ENCODE measurements at places on chromosomes 7 and 10. TPM values are rescaled to one million over a fixed set of nuclear protein-coding genes. Genes with fewer than 3 reads are reported as not detected.

GRCh38 chr7:83629117-83629880 is 19.6 kb downstream of the SEMA3E start:
- no peaks in the 10 kb centered on the region for H3K4me1 ChIP-seq
- H3K27ac ChIP-seq, result no peak overlapping the region
- no peaks in the 10 kb centered on the region for H3K36me3 ChIP-seq
- DNase-seq, result no peak

DNA sequence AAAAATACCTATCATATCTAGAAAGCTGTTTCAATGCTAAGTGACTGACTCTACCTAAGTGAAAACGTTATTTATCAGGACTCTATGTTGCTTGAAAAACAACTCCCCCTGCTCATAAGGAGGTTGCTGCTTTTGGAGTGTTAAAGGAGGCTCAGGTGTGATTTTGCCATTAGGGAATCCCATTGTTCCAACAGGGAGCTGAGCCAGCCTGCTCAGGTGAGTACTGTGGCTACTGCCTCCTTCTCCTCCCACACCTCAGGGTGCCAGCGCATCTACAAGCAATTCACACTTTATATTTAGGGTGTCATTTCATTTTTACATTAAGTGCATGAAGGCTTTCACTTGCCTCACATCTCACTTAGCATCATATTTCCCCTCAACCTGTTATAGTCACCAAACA is 84.7 kb downstream of the SEM1 start:
- DNase-seq, result no peak
- H3K27ac ChIP-seq, result no peak overlapping the region
- H3K4me1 ChIP-seq, result no peaks in the 10 kb centered on the region
- H3K4me3 ChIP-seq, result no peak overlapping the region

DNA sequence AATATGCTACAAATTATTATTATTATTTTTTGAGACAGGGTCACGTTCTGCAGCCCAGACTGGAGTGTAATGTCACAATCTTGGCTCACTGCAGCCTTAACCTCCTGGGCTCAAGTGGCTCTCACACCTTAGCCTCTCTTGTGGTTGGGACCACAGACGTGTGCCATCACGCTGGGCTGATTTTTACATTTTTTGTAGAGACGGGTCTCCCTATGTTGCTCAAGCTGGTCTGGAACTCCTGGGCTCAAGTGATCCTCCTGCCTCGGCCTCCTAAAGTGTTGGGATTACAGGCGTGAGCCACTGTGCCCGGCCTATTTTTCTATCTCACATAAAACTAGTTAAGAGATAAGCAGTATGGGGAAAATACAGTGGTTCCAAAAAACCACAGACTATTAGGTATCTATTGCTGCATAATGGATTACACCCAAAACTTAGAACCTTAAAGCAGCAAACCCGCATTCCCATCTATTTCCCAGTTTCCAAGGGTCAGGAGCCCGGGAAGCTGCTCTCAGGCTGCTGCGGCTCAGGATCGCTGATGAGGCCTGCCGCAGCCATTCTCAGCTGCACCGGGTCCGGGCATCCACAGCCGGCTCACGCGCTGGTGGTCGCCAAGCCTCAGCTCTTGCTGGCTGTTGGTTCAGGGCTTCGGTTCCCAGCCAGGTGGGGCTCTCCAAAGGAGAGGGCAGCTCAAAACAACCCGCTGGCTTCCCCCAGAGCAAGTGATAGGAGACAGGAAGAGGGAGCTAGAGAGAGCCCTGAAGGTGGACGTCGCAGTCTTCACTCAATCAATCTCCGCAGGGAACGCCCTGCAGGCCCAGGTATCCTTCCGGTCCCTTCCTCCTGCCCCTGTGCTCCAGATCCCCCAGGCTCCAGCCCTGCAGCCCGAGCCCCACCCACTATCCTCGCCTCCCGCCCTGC is 128.2 kb downstream of the UBE2H start:
- H3K27ac ChIP-seq, result peak overlapping the region; percentile 89
- H3K27me3 ChIP-seq, result no peaks in the 10 kb centered on the region
- peak; percentile 63 for DNase-seq
- H3K4me1 ChIP-seq, result peaks cover 19% of the 10 kb centered on the region
- H3K36me3 ChIP-seq, result no peaks in the 10 kb centered on the region

- no peaks in the 10 kb centered on the region for H3K36me3 ChIP-seq
- H3K27ac ChIP-seq, result no peak overlapping the region
- H3K4me1 ChIP-seq, result peaks cover 18% of the 10 kb centered on the region
- no peak overlapping the region for H3K4me3 ChIP-seq
These were observed 31.8 kb downstream of the CALML3 start for GRCh38 chr10:5556576-5556975.

Gene CPN1
- total RNA-seq, result not detected

DNA sequence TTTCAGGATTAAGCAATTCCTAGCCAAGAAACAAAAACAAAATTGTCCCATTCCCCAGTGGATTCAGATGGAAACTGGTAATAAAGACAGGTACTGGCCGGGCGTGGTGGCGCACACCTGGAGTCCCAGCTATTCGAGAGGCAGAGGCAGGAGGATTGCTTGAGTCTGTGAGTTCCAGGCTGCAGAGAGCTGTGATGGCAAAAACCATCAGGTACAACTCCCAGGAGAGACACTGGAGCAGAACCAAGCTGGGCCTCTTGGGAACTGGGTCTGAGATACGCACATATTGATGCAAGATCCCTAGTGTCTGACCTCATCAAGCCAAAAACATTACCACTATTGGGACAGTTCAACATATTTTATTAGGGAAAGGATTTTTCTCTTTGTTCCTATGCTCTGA is 84.0 kb upstream of the ANLN start:
- no peaks in the 10 kb centered on the region for H3K36me3 ChIP-seq
- H3K27ac ChIP-seq, result no peak overlapping the region
- H3K27me3 ChIP-seq, result no peaks in the 10 kb centered on the region

GRCh38 chr7:25876092-25876491 is 275.9 kb upstream of the NFE2L3 start:
- no peaks in the 10 kb centered on the region for H3K36me3 ChIP-seq
- peaks cover 57% of the 10 kb centered on the region for H3K27me3 ChIP-seq
- no peak overlapping the region for H3K4me3 ChIP-seq

Gene NODAL
- total RNA-seq, result not detected

Gene HTRA1
- not detected for total RNA-seq

DNA sequence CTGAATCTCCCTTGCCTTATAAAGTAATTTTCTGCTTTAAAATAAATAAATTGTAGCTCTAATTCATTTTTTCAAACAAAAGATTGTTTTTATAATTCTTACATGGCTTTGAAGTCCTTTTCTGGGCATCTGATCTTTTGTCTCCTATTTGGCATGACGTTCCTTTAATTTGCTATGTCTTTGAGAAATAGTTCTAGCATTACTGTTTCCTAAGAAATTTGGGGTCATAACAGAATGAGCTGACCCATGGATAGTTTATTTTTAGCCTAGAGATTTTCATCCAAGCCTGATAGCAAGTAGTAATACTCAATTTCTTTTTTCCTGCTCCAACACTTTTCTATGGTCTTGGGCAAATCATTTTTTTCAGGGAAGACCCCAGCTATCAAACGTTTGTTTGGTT is 31.4 kb downstream of the CCDC71L start:
- no peak overlapping the region for H3K4me3 ChIP-seq
- H3K27me3 ChIP-seq, result peaks cover 4% of the 10 kb centered on the region
- no peak for DNase-seq
- H3K4me1 ChIP-seq, result peaks cover 2% of the 10 kb centered on the region

DNA sequence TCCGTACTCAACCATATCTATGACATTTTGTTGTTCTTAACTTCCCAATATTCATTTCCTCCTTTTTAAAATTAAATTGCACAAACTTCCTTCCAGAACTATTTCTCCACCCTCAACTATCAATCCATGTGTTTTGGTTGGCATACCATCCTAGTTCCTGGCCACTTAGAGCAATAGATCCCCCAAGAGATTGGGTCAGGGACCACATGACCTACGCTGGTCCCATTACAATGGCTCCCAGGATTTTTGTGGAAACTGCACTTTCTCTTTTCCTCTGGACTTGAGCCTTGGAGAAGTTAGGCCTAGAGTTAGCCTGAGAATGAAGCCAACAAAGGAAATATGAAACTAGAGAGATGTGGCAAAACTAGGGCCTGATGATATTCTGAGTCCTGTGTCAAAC is 55.7 kb upstream of the CASD1 start:
- H3K27ac ChIP-seq, result no peak overlapping the region
- H3K36me3 ChIP-seq, result no peaks in the 10 kb centered on the region
- H3K27me3 ChIP-seq, result peaks cover 5% of the 10 kb centered on the region
- H3K4me1 ChIP-seq, result no peaks in the 10 kb centered on the region
- H3K4me3 ChIP-seq, result no peak overlapping the region
- no peak for DNase-seq

Gene LRRD1
- 0.13 TPM for total RNA-seq

Gene PPP2R2D
- 37.5 TPM for total RNA-seq

GRCh38 chr10:59016043-59016442 is 160.4 kb upstream of the PHYHIPL start:
- H3K4me3 ChIP-seq, result no peak overlapping the region
- H3K27ac ChIP-seq, result no peak overlapping the region
- no peaks in the 10 kb centered on the region for H3K36me3 ChIP-seq
- H3K27me3 ChIP-seq, result no peaks in the 10 kb centered on the region

- no peaks in the 10 kb centered on the region for H3K4me1 ChIP-seq
- H3K36me3 ChIP-seq, result no peaks in the 10 kb centered on the region
- H3K4me3 ChIP-seq, result no peak overlapping the region
- H3K27ac ChIP-seq, result no peak overlapping the region
These were observed 1454.8 kb upstream of the LRRTM3 start for GRCh38 chr10:65470986-65471385.
